ENCODE measurements at places on chromosomes 11 and 22.

- DNase-seq: no peak
Measured at GRCh38 chr11:134574947-134575346, 162.9 kb upstream of the B3GAT1 start.

- DNase-seq: no peak
Measured at GRCh38 chr11:114213622-114214021, 82.6 kb upstream of the NNMT start.

DNA sequence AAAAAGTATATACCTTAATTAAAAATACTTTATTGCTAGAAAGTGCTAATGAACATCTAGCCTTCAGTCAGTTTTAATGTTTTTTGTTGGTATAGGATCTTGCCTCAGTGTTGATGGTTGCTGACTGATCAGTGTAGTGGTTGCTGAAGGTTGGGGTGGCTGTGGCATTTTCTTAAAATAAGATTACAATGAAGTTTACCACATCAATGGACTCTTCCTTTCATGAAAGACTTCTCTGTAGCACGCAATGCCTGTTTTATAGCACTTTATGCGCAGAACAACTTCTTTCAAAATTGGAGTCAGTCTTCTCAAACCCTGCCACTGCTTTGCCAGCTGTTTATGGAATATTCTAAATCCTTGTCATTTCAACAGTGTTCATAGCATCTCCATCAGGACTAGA is 50.6 kb downstream of the LDLRAD3 start:
- DNase-seq: no peak

DNA sequence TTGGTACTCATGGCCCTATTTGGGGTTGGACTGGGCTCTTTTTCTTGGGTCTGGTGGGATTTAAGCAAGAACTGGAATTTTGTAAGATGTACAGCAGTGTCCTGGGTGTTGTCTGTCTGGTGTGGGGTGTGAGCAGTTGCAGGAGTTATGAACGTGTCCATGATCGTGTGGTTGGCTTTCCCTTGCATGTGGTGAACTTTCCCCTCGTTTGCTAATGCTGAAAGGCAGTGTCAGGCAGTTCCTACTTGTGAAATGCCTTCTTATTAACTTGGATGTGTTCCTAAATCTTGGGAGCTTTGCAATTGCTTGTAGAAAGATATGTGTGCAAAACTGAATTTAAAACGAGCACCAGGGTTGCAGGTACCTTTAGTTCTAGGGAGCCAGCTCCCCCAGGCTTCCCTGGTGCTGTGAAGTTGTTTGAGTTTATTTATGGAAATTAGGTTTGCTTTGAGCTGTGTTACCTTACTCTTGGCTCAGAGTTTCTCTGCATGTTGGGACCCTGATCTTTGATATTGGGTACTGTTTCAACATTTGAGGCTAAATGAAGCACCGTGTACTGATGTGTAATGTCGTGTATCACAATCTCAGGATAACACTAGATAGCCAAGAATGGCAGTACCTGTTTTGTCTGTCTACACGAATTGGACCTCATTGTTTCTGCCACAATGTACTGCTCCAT is 35.8 kb upstream of the HSD17B12 start:
- DNase-seq: no peak

DNA sequence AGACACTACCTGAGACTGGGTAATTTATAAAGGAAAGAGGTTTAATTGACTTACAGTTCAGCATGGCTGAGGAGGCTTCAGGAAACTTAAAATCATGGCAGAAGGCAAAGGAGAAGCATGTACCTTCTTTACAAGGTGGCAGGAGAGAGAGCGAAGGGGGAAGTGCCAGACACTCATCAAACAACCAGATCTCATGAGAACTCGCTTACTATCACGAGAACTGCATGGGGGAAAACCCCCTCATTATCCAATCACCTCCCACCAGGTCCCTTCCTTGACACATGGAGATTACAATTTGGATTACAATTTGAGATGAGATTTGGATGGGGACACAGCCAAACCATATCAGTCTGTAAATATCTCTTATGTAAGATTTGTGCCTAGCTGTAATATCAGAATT is 50.9 kb upstream of the ATXN10 start:
- DNase-seq: no peak

GRCh38 chr11:6681949-6682348 is 1.2 kb downstream of the MRPL17 start:
- DNase-seq: no peak

DNA sequence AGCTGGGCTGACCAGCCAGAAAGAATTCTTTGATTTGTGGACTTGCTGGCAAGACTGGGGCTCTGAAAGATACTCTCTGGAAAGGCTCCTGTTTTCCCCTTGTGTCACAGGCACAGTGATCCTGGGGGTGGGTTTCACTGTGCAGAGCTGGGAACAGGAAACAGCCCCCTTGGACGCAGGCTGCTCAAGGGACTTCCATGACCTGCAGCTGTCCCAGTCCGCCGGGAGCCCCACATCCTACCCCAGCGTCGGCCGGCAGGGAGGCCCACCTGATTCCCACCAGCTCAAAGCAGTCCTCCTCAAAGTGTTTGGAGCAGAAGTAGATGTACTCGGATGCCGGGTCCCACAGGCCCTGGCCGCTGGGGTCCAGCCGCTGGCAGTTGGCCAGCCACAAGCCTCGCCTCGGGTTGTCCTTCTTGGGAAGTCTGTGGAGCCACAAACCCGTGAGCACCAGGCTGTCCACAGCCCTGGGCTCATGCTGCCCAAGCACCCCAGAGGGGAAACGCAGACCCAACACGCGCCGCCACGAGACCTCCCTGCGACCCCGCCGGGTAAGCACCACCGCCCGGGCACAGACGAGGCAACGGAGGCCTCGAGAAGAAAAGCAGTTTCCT is 824 bp downstream of the THAP7 start:
- DNase-seq: no peak

GRCh38 chr11:21892736-21893564 is 299.9 kb upstream of the ANO5 start:
- no peak for DNase-seq

- DNase-seq: no peak
Measured at GRCh38 chr22:41178425-41178975, 26.6 kb upstream of the L3MBTL2 start.

DNA sequence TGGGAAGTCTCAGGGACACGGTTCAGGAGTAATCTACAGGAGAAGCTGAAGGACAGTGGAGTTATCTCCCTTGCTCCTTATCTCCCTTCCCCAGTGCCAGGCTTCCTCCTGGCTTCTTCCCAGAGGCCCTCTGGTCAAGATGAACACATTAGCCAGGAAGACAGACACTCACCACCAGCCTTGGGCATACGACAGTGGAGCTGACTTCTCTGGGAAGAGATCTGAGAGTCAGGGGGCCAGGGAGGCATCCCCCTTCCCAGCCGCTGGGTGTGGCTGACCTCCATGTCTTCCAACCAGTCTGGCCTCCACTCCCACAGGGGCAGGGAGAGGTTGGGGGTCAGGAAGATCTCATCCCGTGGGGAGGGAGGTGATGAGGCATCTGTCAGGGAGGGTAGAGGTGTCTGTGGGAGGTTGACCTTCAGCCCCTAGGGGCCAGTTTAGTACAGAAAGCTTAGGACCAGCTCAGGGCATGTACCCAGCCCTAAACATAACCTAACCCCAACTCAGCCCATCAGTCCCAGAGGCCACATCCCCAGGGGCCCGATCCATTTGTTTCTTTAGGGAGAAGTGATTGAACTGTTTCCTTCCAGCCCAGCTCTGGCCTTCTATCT is 12.7 kb downstream of the ROBO4 start:
- DNase-seq: no peak

DNA sequence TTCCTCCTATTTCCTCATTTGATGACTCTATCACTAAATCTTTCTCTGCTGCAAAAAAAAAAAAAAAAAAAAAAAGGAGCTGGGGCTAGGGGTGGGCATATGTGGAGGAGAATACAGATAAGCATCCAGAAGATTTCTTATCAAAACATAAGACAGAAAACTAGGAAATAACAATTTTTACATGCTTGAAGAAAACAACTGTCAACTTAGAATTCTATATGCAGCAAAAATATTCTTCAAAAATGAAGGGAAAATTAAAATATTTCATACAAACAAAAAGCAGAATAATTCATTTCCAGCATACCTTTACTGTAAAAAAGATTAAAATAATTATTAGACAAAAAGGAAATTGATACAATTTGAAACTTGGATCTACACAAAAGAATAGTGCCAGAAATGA is 38.7 kb downstream of the GDPD4 start:
- no peak for DNase-seq

GRCh38 chr11:69613594-69613993 is 27.4 kb upstream of the CCND1 start:
- no peak for DNase-seq

- no peak for DNase-seq
Measured at GRCh38 chr11:1531449-1532013, 40.5 kb downstream of the DUSP8 start.

- DNase-seq: no peak
Measured at GRCh38 chr11:58055806-58056401, 25.2 kb downstream of the OR6Q1 start.

DNA sequence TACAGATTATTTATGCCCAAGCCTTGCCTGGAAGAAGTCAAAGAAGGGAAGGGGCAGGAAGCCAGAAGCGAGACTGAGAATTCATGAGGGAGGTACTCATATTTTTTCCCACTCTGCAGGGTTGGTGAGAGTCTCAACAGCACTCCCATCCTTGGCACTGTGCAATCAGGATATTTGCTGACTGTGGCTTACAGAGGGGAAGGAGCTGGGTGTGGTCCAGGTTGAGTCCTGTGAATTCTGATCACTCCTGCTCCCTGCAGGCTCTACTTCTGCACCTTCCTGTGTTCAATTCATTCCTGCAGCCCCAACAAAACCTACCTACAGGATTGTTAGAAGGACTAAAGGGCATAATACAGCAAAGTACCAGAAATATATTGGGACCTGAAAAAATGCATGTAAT is 530.5 kb downstream of the INSC start:
- no peak for DNase-seq

All from NK-92 treated with Interleukin-12 subunit alpha and Interleukin-12 subunit beta, amount 100 ng/mL, for 24 hours (cell line).